ENCODE measurements at places on chromosomes 12 and 14.

DNA sequence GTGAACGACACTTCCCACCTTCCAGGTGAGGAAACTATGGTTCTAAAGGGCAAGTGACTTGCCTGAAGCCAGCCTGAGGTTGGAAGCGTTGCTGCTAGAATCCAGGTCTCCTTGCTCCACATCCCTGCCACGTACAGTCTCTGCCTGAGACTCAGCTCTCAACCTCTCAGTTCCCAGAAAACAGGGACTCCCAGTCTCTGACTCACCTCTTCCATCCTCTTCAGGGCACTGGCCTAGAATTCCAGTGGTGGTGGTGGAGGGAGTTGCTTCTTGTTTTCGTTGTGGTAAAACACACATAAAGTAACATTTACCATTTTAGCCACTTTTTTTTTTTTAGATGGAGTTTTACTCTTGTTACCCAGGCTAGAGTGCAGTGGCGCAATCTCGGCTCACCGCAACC lies 7.3 kb downstream of the GPR68 start:
- DNase-seq: no peak

- DNase-seq: no peak
Measured at GRCh38 chr14:105250986-105251385, 2.7 kb downstream of the BTBD6 start.

DNA sequence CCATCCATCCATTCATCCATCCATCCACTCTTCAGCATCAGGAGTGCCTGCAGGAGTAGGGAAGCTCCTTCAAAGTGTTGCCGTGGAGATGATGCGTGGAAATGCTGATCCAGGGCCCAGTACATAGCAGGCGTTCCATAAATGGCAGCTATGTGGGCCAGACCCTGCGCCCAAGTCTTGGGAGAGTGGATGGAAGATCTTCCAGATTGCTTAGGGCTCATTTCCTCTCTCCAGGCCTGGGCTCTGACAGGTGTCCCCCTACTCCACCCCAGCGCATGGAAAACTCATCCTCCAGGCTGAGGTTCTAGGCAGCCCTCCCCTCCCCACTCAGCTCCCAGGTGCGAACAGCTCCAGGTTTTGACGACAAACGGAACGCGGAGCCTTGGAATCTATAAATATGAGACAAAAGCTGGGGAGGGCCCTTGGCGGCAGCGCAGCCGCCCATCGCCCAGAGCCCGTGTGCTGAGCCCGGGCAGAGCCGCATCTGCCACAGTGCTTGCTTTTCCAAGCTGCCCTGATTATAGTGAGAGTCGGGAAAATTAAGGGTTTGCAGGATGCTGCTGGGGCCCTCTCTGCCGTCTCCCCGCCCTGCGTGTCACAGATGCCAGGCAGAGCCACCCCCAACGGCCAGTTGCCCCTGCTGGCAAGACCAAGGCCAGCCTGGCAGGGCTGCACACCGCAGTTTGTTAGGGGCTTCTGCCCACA lies 1.6 kb downstream of the BEGAIN start:
- DNase-seq: no peak

- DNase-seq: no peak
Measured at GRCh38 chr12:12336049-12336411, 14.0 kb downstream of the MANSC1 start.

DNA sequence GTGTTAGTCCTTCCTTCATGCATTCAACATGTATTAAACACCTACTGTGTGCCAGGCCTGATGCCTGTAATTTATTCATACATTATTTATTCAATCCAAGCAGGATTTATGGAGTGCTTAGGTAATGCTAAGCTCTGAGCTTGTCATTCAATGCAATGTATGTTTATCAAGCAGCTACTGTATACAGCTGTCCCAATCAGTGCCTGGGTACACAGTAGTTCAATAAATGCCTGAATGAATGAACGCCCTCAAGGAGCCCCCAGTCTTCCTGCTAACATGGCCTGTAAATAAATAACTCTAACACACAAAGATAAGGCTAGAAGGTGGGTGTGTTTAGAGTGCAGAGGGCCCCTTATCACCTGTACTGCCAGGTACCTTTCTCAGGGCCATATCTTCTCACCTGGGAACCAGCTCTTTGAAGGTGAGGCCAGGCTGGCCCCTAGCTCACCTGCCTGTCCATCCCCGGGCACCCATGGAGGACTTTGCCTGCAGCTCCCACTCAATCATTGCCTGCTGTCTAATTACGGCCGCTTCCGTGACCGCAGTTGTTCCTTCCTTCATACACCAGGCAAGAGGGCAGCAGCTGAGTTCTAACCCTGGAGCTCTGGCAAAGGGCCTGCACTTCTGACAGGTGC lies 20.0 kb upstream of the KDM2B start:
- no peak for DNase-seq

GRCh38 chr12:1510056-1510812 lies 84.1 kb downstream of the FBXL14 start:
- DNase-seq: no peak

DNA sequence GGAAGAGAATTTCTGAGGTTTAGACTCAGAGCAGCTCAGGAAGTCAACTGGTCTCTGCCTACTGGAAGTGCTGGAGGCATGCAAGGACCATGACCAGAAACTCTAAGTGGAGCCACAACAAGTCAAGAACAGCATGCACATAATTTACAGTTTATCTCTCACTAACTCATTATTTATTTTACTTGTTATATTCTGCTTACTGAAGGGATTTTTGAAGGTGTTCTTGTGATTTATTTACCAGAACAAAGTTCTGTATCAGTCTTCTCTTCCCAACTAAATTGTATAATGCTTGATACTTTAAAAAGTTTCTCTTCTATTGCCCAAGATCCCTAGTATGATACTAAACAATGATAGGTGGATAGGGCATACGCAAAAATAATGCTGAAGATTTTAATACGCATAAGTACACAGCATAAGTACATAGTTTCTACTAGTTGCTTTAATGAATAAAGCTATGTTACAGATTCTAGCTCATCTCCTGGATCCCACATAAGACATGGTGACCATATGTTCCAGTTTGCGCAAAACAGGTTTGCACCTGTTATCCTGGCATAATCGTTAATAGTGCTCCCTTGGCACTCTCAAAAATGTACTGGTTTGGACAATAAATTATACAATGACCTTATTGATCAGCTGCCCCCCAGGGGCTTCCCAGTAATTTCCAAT lies 11.6 kb upstream of the SPTB start:
- no peak for DNase-seq

GRCh38 chr14:67517083-67517482 lies 16.0 kb upstream of the PLEKHH1 start:
- no peak for DNase-seq

- DNase-seq: no peak
Measured at GRCh38 chr12:67980391-67980790, 8.9 kb upstream of the IFNG-AS1 start.

GRCh38 chr12:5432011-5432400 lies at the start of gene NTF3:
Gene NTF3 (plus strand): TSS chr12:5432108. CDS start chr12:5432325, 217 bp downstream.
- DNase-seq: no peak

GRCh38 chr14:66804141-66804540 lies 296.2 kb downstream of the GPHN start:
- no peak for DNase-seq

- peak; percentile 83 for DNase-seq
Measured at GRCh38 chr14:90235179-90235976, 21.0 kb upstream of the PSMC1 start.

DNA sequence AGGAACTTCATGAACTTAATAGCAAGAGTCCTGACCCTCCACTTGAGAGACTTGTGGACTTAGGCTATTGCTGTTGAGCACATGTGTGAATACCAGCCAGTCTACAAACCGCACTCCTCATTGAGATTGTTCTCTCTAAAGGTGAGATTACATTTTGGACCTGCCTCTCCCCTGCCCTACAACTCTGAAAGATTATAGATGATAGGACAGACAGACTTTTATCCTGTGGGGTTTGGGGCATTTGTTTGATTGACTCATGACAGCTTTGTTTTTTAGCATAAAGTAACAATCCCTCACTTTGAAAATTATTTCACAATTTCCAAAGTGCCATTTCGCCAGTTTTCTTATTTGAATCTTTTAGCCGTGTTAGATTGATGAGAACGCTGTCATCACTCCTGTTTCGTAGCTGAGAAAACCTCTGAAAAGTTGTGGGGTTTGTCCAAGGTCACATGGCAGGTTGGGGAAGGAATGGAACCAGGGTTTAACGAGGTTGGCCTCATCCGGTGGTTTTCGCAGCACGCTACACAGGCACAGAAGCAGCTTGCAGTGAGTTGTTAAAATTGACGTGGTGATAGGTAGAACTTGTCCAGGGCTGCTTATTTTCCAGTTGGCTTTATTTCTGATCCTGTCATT lies 836 bp downstream of the EVL start:
- no peak for DNase-seq

DNA sequence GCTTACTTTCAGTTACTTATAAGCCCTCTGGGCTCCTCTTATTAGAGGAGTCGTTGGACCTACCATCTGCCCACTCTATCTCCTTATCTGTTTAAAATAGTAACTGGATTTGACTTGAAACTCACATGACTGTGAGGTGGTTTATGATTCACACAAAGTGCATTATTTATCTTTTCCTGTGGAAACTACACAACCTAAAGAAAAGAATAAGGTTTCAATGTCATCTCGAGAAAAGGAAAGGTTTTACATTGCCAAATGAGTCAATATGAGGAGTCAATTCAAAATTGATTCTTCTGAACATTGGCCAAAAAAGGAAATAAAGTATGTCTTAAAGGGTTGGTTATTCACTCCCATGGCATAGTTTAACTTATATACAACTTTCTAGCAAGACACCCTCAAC lies 225.0 kb upstream of the G2E3 start:
- peak; percentile 22 for DNase-seq

DNA sequence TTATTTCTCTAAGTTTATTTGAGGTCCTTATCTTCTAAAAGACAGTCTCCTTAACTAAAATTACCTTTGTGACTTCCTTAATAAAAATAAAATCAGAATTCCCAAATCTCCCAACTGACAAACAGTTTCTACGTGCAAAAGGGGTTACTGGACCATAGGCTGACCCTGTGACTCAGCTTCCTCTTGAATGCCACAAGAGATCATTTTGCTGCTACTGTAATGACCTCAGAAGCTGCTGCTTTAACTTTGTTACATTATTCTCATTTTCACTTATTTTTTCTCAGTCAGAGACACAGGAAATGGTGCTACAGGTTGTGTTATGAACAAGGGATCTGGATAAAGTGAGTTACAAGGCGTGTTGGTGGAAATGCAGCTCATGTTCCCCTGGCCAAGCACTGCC lies 132.2 kb upstream of the TMTC2 start:
- DNase-seq: no peak

DNA sequence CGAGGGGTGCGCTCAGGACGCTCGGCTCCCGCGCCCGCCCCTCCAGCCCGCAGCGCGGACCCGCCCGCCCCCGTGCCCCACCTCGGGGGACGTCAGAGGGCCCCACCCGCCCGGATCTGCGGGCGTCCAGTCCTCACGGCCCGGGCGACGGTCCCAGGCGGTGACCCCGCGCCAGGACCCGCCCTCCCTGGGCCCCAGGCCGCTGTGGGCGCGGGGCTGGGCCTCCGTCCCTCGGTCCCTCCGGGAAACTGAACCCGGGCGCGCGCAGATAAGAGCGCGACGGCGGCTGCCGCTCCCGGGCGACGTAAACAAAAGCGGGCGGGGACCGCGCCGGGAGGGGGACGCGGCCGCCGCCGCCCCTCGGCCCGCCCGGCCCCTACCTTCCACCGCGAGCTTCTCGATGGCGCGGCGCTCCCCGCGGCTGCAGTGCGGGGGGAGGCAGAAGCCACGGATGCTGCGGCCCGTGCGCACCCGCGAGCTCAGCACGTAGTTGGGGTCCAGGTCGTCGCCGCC lies 1.1 kb downstream of the CKB start:
- peak; percentile 32 for DNase-seq

GRCh38 chr14:23056956-23057756 lies at the start of gene CDH24:
Gene CDH24 (minus strand): TSS chr14:23057520. CDS start chr14:23055733, 1,787 bp downstream.
- DNase-seq: peak; percentile 75

DNA sequence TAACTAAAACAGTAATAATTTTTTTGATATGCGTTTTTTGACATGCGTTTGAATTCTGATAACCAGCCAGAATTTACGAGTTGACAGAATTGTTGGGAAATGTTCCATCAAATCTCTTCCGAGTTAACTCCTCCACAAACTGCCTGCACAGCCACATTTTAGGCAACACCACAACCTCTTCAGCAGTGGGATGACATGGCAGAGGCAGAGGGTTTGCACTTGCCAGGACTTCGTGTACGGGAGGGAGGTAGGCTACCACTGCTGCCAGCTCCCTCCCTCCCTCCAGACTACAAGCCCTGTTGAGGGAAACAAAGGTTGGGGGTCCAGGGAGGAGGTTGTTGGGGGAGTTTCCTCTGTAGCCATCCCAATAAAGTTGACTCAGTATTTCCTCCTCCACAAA lies 14.5 kb upstream of the ACTR6 start:
- DNase-seq: no peak

DNA sequence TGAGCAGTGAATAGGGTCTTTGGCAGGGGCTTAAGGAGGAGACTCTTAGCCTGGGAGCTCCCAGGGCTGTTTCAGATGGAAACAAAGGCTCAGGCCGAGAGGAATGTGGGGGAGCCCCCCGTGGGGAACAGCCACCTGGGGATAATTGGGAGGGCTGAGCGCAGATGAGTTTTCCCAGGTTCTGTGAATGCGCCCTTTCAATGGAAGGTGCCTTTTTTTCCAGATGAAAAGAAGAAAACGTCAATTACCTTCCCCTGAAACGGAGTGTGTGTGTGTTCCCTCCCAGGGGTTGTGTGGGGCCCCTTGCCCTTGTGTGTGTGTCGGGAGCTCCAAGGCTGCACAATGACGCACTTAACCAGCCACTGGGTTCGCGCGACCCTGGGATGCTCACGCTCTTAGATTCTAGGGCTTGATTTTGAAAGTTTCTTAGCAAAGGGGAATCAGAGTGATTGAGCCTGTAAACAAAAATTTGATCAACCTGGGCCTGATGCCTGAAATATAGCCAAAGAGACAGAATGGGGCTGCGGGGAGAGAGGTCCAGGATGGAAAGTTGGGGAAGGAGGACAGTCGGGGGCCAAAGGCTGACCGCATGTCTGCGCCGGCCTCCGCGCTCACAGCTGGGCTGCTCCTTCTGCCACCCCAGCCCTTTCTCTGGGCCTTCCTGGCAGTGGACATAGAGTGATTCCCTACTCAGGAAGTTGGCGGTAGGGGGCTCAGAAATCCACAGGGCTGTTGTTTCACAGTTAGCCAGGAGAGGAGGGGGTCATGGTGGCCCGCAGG lies 14.6 kb downstream of the MEG3 start:
- DNase-seq: no peak

DNA sequence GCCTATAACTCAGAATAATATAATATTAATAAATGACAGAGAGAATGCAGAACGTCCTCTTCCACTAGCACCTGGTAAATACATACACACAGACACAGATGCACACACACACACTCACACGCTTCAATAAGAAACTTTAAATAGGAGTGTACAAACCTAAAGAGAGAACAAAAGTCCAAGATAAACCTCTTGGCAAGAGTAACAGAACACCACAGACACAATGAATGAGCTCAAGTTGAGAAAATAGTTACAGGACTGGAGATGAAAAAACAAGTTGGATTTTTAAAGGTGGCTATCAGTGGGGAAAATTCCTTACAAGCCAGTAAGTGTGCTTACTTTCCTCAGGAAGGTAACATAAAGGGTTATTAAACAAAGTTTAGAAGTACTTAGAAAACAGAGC lies 35.2 kb downstream of the CRY1 start:
- DNase-seq: no peak

Data from PC-3 (cell line).